ENCODE measurements at places on chromosomes 2 and 18.

DNA sequence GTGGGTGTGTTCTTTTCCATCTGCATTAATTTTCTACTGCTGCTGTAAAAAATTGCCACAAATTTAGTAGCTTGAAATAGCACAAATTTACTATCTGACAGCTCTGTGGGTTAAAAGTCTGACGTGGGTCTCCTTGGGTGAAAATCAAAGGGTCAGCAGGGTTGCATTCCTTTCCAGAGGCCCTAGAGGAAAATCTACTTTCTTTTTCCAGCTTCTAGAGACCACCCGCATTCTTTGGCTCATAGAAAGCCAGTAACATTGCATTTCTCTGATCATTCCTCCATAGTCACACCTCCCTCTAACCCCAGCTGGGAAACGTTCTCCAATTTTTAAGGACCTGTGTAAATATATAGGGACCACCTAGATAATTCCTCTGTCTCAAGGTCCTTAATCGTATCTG lies 128.8 kb downstream of the ATL2 start:
- no peak for DNase-seq

DNA sequence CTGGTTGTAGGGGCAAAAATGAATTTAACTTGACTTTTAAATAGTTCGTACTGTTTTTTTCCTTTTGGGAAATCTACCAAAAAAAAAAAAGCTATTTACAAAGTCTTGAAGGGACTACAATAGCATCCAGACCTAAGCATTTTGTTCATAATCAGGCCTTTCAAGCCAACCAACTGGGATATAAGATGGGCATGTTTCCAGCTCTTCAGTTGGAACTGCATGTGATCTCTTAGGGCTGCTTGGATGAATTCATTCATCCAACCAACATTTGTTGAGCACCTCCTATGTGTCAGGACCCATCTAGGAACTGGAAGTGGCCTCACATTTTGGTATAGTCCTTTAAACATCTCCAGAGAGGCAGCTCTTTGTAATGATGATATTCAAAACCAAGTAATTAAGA lies 98.6 kb downstream of the AAK1 start:
- DNase-seq = no peak

DNA sequence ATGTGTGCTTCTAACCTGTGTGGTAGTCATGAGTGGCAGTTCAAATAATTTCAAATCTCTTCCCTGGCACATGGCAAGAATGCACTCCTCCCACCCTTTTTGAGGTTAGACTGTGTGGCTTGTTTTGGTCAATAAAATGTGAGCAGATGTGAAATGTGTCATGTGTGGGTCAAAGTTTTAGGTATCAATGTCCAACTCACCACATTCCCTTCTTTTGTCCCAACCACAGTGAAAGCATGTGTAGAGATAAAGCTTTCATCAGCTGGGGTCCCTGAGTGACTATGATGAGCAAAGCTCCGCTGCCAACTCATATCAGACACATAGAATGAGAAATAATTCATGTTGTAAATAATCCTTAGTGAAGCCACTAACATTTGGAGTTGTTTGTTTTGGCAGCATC lies 118.2 kb downstream of the PAX3 start:
- DNase-seq = no peak

GRCh38 chr2:19806591-19806990 lies 95.2 kb downstream of the TTC32 start:
- DNase-seq = no peak

DNA sequence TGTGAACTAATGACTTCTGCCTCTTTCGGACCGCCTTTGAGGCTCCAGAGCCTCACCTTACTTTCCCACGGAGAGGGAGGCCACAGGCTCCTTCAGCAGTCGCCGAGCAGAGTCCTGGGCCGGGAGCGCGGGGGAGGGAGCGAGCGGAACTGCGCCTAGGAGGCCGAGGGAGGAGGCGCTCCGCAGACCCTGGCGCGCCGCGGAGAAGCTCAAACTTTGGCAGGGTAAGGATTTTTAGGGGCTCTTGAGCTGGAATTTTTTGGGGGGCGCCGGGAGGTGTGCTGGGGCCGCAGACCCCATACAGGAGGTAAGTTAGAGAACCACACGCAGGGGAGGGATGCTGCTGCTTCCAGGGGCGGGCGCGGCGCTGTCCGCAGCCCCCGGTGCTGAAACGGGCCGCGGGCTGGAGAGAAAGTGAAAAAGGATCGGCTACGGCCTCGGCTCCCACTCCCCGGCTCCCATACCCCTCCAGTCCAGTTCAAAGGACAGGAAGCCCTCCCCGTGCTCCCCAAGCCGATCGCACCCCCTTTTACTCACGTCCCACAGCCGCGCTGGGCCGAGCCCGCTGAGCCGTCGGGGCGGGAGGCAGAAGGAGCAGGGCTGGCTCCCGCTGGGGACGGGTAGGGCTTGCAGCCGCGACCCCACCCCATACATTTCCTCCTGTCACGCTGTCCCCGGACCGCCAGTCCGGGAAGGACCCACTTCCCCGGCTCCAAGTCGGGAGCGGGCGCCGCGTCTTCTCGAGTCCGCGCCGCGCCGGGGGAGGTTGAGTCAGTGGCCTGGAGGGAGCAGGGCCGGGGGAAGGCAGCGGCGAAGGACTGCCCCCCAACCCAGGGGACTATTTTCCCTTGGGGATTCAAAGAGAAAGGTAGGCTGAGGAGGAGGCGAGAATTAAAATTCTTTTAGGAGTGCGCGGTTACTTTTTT lies at the start of gene CNGA3:
TSS of gene CNGA3 (plus strand) at position 146 of the 926 bp plus-strand sequence. CDS start 23,520 bp downstream, outside the sequence.
- no peak for DNase-seq

- DNase-seq = no peak
Measured at GRCh38 chr18:41128545-41128944, 826.5 kb upstream of the PIK3C3 start.

DNA sequence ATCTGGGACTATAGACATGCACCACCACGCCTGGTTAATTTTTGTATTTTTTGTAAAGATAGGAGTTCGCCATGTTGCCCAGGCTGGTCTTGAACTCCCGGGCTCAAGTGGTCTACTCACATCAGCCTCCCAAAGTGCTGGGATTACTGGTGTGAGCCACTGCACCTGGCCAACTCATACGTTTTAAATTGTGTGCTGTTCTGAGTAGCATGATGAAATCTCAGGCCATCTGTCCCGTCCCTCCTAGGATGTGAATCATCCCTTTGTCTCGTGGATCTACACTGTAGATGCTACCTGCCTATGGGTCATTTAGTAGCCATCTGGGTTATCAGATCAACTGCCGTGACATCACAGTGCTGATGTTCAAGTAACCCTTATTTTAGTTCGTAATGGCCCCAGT lies 38.5 kb upstream of the RMP24 start:
- DNase-seq = no peak

DNA sequence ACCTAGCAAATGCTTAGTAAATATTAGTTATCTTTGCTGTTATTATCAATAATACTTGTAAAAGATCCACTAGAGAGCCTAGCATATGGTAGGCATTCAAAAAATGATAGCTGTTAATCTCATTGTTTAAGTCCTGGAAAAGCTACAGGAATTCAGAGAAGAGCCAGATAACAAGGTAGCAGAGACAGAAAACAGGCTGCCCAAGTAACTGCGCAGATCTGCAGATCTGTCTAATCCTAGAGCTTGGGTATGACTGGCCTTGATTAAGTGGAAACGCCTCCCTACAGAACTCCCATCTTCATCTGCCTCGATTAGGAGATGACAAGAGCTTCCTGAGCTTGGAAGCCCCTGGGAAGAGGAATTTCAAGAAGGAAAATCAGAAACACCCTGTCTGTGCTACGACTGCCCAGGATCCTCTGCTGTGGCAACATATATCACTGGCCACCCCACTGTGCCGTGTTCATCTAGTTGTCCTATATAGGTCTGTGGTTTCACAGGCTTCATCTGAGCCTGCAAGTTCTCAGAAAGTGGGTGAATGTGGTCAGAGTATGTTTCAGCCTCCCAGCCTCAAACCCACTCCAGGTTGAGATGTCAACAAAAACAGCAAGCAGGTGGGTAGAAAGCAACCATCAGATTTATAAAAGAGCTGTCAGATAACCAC lies 151.5 kb upstream of the PKDCC start:
- DNase-seq = no peak

DNA sequence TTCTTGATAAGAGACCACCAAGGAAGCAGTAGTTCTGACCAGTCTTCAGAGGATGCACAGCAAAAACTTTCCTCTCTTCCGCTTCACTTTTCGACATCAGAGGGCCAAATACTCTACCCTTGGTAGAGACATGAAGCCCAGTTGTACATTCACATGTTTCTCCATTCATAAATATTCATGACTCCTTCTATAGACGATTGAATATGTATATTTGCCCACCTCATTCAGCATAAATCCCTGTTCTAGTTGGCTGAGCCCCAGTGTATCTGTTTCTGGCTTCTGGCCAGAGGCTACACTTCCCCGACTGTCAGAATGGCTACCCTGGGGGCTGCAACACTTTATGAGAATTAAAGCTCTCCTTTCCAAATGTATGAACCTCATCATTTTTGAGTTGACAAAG lies 258.5 kb downstream of the ASXL3 start:
- no peak for DNase-seq

- no peak for DNase-seq
Measured at GRCh38 chr2:173651891-173652290, 297.2 kb downstream of the CDCA7 start.

GRCh38 chr2:191851158-191851557 lies 4.3 kb upstream of the CAVIN2 start:
- DNase-seq = no peak

DNA sequence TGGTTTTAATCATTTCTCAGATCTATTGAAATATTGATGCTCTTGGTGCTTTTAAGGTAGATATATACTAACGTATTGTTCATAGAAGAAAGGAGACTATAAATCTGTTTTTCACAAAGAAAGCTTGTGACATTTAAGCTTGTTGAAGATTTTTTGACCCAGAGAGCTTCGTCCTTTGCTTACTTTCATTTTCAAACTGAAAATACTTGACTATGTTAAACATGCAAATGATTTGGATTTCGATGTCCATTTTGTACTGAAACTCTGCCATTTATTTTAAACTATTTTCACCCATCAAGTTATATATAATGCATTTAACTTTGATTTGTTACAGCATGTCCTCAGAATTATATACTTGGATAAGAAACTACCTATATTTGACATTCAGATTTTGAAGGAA lies 85.2 kb downstream of the SLC4A10 start:
- DNase-seq = no peak

DNA sequence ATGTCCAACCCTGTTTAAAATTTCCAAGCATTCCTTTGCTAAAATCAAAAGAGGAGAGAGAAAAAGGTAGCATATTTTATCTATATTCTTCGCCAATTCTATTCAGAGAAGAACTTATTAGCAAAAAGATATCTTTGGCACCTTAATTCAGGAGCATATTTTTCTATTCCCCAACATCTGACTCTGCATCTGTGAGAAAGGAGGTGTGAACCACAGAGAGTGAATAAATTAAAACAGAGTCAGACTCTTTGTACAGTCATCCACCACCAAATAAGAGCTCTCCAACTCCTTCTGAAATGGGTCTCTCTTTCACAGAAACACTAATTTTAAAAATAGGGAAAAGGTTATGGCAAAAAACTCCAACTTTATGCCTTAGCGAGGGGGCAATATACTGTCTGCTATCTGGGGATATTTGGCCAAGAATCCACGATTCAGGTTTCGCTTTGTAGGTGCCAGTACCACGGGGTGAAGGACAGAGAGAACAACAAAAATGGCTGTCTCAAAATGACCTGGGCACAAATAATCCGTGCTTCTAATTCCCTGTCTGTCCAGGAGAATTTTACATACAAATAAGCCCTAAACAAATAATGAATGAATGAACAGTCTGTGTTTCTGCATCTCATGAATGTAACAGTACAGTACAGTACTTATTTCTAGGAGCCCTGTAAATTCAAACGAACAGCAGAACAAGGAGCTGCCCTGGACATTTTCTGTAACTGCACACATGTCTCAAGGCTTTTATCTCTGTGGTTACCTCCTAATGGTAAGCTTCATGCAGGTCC lies 43.4 kb downstream of the EPB41L3 start:
- no peak for DNase-seq

GRCh38 chr2:222311319-222311977 lies 12.7 kb upstream of the PAX3 start:
- no peak for DNase-seq

GRCh38 chr2:230957756-230958391 lies 32.8 kb upstream of the GPR55 start:
- no peak for DNase-seq

DNA sequence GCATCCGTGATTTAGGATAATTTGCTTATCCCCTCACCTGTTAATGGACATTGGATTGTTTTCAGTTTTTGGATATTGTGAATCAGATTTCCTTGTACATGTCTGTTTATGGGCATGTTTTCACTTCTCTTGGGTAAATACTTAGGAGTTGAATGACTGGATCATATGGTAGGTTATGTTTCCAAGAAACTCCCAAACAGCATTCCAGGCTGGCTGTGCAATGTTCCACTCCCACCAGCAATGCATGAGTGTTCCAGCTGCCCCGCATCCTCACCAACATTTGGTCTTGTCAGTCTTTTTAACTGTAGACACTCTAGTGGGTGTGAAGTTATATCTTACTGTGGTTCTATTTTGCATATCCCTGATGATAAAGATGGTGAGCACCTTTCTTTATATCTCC lies 8.9 kb upstream of the LRRFIP1 start:
- no peak for DNase-seq

DNA sequence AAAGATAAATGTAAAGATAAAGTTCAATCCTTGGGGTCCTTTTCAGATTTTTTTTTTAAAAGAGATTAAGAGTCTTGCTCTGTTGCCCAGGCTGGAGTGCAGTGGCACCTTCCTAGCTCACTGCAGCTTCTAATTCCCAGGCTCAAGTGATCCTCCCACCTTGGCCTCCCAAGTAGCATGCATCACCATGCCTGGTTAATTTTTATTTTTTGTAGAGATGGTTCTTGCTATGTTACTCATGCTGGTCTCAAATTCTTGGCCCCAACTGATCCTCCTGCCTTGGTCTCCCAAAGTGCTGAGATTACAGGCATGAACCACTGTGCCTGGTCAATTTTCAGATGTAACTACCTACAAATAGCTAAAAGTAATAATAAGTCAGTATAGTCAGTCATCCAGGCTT lies 21.1 kb downstream of the NFE2L2 start:
- no peak for DNase-seq

- no peak for DNase-seq
Measured at GRCh38 chr18:8601277-8602032, 7.8 kb upstream of the RAB12 start.

- peak; percentile 87 for DNase-seq
Measured at GRCh38 chr2:61759005-61759404, 94.9 kb downstream of the FAM161A start.

- no peak for DNase-seq
Measured at GRCh38 chr2:133314795-133315194, 253.5 kb downstream of the NCKAP5 start.

- DNase-seq = no peak
Measured at GRCh38 chr2:172461591-172462372, 34.4 kb downstream of the ITGA6 start.

DNA sequence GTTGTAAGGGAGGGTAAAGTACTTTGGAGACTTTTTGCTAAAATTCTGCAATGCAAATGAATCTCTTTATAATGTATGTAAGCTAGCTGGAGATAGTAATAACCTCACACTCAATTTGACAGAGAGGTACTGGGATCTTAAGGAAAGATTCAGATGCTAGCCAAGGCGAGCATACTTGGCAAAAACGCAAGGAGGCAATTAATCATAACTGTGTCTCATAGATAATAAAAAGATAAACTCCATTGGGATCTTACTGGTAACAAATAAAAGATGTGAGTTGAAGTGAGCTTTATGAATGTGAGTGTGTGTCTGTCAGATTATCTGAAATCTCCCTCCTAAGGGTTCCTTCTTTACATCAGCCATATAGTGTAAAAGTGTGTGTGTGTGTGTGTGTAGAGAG lies 533.0 kb downstream of the TMX3 start:
- DNase-seq = no peak

GRCh38 chr2:60891180-60891579 lies 9.8 kb downstream of the REL start:
- no peak for DNase-seq

Measured in AG09309 (cell line).